ENCODE measurements at places on chromosomes 12 and 14.

- DNase-seq = no peak
Measured at GRCh38 chr12:4267704-4268328, 5.7 kb upstream of the CCND2 start.

DNA sequence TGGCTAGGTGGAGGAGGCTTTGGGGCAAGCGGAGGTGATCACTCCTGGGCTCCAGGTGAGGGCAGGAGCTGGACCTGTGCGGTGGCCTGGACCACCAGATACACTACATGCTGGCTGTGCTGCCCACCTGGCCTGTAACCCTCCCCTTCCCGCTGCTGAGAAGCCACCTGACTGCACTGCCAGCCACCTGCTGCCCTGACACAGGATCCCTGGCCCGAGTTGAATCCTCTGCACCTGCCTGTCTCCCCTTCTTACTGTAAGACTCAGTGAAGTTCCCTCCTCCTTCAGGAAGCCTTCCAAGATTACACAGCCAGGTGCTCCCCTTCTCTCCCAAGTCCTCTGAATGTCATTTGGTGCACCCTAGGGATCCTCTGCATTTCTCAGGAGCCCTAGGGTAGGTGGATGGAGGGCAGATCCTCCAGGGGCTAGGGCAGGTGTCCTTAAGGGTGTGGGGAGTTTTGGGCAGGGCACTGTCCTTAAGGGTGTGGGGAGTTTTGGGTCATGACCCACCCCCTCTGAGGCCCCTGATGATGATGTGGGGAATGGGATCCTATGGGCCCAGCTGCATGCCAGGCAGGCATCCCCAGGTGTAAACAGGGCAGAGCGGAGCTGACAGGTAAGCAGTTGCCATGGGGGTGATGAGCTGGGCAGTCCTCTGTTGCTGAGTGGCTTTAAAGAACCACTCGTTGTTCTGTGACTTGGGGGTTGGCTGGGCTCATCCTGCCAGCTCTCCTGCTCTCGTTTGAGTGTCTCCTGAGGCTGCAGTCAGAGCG lies 6.7 kb upstream of the MTA1 start:
- no peak for DNase-seq

GRCh38 chr14:63011623-63012022 lies 33.6 kb downstream of the KCNH5 start:
- peak; percentile 47 for DNase-seq

DNA sequence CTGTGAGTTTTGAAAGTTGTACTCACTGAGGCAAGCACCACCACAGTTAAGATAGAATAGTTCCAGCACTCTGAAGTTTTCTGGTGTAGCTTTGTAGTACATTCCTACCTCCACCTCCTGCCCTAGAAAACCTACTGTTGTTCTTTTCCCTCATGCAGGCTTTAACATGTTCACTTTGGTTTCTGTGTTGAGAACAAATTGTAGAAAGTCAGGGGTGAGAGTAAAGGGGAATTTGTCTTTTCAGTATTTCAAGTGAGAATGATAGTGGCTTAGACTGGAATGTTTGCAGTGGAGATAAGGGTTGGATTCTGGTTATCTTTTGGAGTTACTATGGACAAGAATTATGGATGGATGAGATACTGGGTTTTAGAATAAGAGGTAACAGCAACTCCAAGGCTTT lies 67.2 kb downstream of the AEBP2 start:
- no peak for DNase-seq

DNA sequence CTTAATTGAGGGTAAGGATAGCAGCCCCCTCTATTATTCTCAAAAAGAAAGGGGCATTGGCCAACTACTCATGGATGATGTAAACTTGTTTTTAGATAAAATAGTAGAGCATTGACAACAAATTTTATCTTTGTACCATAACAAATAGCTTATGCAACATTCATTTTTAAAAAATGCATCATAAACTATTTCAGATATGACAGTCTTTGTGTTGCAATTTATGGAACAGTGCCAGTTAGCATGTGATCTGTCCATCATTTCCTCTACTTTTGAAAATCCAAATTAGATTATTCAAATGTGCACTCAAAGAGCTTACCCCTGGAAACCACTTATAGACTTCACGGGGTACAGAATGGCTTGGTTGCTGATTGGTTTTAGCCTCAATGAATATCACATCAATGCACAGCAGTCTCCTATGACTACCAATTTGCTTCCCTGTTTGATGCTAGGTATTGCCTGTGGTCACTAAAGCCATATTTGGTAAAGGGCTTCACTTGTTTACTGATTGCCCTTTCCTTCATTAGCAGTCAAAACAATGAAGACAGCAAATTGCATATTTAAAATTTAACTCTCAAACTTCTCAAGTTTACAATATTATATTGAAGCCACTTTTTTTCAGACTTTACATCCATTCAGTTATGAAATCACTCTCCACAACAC lies 274.9 kb upstream of the MGAT4C start:
- peak; percentile 57 for DNase-seq

GRCh38 chr12:111745211-111745610 lies 21.5 kb upstream of the ALDH2 start:
- DNase-seq = no peak

- no peak for DNase-seq
Measured at GRCh38 chr12:124358572-124358971, 63.7 kb downstream of the RFLNA start.

- DNase-seq = no peak
Measured at GRCh38 chr12:43835264-43835655, 621 bp upstream of the TMEM117 start.

- DNase-seq = peak; percentile 32
Measured at GRCh38 chr12:124720681-124721500, 142.8 kb downstream of the SCARB1 start.

GRCh38 chr12:53076461-53076860 lies 2.7 kb downstream of the SPRYD3 start:
- no peak for DNase-seq

DNA sequence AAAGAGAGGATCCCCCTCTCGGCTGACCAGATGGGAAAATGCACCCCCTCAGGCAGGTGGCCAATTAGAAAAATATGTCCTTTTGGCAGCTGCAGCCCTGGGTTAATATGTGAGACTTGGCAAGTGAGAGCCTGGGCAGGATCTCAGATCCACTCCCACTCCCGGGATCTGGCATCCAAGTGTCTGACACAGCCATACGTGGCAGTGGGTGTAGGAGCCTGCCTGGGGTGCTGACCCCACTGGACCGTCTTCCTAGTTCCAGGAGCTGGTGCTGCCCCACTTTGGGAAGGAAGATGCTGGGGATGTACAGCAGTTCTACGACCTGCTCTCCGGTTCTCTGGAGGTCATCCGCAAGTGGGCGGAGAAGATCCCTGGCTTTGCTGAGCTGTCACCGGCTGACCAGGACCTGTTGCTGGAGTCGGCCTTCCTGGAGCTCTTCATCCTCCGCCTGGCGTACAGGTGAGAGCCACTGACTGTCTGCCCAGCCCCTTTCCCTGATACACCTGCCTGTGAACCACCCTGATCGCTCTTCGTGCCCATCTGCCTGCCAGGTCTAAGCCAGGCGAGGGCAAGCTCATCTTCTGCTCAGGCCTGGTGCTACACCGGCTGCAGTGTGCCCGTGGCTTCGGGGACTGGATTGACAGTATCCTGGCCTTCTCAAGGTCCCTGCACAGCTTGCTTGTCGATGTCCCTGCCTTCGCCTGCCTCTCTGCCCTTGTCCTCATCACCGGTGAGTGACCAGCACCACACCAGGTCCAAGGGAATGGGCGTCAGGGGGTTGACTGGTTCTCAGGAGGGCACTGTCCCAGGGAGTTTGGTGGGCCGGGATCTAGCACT lies 5.8 kb downstream of the NR4A1 start:
- DNase-seq = no peak
